Activated gamma-delta T cell treated with Interleukin-2 at 50 U/mL for 16 hours (primary cell): ENCODE measurements at places on chromosomes 2 and 18.

DNA sequence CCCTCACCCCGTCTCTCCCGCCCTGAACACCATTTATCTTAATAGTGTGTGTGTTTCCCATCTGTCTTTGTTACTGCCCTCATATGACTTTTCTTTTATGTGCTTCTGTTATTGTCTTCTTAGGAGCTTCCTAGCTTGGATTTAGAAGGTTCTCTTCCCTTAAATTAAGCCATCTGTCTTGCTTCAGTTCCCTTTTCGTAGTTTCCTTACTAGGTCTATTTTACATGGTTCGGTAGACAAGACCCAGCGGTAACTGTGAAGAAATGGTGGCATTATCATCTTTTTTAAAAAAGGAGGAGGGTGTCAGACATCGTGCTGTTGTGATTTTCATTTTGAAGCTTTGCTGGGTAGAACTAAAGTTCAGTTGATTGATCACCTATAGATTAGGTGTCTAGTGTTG is 10.3 kb downstream of the NCK2 start:
- no peak for DNase-seq

- no peak for DNase-seq
These were observed 155.1 kb upstream of the L3MBTL4 start for GRCh38 chr18:6569813-6570212.

DNA sequence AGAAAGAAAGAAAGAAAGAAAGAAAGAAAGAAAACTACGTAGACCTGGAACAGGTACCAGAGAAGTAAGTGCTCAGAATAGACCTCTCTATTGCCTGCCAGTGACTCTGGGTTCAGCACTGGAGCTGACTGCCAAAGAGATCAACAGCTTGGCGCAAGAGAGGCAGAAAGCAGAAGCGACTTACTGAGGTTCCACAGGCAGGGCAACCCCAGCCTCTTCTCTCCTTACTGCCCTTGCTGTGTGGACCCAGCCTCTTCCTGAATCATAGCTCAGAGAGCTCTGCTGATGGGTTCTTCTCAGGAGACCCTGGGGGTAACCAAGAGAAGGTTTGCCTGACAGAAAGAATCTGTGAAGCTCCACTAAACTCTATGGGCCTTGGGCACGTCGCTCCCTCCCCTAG is 7.1 kb downstream of the CAPN13 start:
- DNase-seq, result no peak

DNA sequence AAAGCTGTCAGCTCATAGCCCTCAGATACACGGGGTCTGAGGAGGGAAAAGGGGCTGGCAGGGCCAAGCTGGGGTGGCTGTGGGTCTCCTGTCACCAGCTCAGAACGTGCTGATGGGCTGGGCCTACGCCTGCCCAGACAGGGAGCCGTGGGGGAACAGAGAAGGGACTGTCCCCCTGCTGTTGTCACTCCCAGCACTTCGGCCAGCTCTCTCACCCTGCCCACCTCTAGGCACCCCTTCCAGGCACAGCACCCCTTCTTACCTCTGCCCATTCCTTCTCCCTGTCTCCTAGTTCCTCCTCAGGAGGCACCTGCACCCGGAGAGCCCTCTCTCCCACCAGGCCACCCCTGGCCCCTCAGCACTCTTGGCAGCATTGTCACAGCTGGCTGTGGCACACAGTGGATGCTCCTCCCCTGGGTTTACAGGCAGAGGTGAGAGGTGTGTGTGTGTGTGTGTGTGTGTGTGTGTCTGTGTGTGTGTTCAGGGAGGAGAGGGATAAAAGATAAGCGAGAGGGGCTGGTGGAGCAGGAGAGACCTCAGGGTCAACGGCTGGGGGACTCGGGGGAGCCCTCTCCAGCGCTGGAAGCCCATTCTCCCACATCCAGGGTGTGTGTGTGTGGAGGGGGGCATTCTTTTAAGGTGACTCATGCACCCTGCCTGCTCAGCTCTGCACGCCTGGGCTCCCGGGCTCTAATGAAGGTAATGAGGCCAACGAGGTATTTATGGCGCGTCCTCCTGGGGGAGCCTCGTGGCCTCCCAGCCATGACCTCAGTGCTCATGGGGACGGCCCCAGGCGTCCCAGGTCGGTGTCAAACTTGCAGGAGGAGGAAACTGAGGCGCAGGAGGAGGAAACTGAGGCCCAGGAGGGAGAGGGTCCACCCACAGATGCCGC is 66.1 kb upstream of the SMAD7 start:
- DNase-seq, result no peak

GRCh38 chr2:164714471-164714870 is 93.2 kb upstream of the GRB14 start:
- no peak for DNase-seq

- DNase-seq, result no peak
These were observed 79.7 kb downstream of the AGAP1 start for GRCh38 chr2:235573331-235574221.

DNA sequence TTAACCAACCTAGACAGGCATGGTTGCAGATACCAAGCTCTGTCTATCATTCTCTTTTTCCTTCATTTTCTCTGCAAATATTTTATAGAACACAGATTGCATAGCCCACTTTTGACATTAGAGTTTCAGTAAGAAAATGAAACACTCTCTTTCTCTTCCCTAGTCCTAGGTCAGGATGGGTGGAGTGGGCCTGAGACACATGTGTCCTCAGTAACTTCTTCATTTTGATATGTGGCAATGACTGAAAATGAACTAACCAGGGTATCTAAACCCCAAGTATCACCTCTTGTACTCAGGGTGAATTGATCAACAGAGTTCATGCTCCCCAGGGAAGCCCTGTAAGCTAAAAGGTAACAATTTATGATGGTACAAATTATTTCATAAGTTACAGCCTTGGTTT is 37.0 kb upstream of the KYNU start:
- DNase-seq, result no peak

GRCh38 chr2:98295275-98295674 is 51.0 kb upstream of the CNGA3 start:
- no peak for DNase-seq

- no peak for DNase-seq
These were observed 6.3 kb downstream of the TNFAIP6 start for GRCh38 chr2:151363709-151364108.

DNA sequence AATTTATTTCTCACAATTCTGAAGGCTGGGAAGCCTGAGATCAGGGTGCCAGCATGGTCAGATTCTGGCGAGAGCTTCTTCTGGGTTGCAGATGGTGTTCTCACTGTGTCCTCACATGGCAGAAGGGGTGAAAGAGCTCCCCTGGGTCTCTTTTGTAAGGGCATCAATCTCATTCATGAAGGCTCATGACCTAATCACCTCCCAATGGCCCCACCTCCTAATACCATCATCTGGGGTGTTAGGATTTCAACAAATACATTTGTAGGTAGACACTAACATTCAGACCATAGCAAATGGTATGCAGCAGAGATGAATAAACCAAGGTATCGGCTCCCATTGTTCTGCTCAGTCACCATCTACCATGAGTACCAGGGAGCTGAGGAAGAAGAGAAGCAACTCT is 32.7 kb downstream of the YPEL5 start:
- no peak for DNase-seq

GRCh38 chr2:43129676-43130547 is 96.5 kb downstream of the ZFP36L2 start:
- DNase-seq, result no peak

DNA sequence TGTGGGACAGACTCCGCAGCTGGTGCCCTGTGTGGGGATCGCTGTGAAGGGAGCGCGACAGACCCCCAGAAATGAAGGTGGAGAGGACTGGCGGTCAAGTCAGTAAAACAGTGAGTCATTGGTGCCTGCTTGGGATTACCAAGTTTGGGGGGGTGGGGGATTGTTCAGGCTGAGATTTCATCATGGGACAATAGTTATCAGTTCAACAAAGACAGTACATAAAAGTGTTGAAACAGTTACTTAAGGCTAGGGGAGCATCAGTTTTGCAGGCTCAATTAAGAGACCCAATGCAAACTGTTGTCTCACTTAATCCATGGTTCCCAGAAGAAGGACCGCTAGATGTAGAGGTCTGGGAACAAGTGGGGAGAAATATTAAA is 42.4 kb upstream of the PDK1 start:
- no peak for DNase-seq

DNA sequence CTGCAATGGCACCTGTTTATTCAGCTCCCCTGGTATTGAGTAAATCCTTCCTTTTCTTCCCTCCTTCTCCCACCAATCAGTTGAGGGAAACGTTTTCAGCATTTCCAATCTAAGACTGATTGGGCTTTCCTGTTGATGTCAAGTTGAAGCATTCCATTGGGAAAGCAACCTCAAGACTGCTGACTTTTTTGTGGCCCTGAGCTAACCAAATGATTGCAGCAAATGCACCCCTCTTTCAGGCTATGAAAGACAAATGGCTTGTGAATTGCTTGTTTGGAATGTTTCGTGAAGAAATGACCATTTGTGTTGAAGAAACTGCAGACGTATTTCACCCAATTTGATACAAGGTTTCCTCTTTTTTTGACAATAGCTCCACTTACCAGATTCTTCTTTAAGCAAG is 303.5 kb downstream of the EPHA4 start:
- DNase-seq, result no peak

GRCh38 chr18:79411614-79412526 is 16.1 kb downstream of the NFATC1 start:
- DNase-seq, result no peak

DNA sequence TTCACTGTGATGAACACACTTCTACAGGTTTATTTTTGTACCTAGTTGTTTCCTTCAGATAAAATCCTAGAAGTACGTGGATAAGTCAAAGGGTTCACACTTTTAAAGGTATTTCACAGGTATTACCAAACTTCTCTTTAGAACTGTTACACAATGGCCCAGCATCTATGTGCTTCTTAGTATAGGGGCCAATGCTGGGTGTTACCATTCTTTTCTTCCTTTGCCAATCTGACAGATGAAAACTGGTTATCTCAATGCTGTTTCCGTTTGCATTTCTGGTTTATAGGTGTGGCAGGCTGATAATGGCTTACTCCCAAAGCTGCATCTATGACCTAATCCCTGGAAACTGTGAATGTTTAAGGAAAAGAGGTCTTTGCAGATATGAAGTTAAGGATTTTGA is 2.8 kb upstream of the TCF7L1 start:
- no peak for DNase-seq

GRCh38 chr18:39527465-39527864 is 1961.9 kb upstream of the CELF4 start:
- no peak for DNase-seq

DNA sequence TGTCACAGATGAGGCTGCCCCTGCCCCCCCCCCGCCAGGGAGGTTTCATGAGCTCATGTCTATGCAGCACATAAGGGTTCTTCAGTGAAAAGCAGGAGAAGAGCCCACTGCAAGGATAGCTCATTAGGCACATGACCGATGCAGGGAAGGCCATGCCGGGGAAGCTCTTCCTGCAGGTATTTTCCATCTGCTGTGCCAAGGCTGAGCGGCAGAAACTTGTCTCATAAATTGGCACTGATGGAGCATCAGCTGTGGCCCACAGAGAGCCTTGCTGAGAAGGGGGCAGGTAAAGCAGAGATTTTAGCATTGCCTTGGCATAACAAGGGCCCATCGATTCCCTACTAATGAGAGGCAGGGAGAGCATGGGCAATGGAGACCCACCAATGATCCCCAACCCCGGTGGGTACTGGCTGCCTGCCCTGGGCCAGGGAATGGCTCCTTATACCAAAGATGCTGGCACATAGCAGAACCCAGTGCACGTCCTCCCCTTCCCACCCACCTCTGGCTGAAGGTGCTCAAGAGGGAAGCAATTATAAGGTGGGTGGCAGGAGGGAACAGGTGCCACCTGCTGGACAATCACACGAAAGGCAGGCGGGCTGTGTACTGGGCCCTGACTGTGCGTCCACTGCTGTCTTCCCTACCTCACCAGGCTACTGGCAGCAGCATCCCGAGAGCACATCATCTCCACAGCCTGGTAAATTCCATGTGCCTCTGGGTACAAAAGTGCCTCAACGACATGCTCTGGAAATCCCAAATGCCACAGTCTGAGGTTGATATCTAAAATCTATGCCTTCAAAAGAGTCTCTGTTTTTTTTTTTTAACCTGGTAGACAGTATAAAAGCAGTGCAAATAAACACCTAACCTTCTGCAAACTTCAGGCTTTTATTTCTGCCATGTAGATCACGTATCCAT is 41.4 kb downstream of the STEAP3 start:
- no peak for DNase-seq

DNA sequence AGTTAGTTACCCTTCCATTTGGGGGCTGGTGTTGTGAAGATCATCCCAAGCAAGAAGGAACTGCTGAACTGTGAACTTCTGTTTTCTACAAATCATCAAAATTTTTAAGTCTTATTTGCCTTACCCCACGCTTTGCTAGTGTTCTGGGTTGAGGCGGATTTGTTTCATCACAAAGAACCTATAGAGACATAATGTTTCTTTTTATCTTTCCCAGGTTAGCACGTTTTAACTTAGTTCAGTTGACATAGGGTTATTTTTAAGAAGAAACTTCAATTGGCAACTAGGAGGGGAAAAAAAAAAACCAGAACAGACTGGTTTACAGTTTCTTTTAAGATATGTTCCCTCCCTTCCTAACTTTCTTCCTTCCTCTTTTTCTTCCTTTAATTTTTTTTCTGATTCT is 31.1 kb upstream of the CERS6 start:
- DNase-seq, result no peak

DNA sequence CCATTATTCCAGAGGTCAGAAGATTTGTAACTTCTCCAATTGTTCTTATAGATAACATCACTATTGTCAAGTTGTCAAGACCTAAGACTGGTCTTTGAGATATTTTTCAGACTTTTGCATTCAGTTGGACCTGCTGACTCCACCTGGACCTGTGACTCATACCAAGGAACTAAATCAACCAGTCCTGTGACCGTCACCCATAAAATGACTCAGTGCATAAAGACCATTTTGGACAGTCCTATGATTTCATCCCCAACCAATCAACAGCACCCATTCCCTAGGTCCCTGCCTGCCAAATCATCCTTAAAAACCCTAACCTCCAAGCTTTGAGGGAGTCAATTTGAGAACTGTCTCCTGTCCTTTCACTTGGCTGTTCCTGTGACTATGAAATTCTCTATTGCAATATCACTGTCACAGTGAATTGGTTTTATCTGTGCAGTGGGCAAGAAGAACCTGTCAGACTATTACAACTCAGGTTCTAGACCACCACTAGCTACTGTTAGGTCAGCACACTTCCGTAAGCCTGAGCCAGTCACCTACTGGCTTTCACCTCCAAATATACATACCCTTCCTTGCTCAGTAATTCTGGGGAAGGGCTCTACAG is 17.1 kb downstream of the DPP4 start:
- DNase-seq, result no peak

GRCh38 chr2:196331143-196331542 is 159.8 kb upstream of the STK17B start:
- DNase-seq, result no peak
